ENCODE measurements at places on chromosomes 3 and 15. TPM values are rescaled to one million over a fixed set of nuclear protein-coding genes. Genes with fewer than 3 reads are reported as not detected.

Gene CERS3
- 0.53 TPM for polyA plus RNA-seq

Gene CACNA2D3
- 1.1 TPM for polyA plus RNA-seq

Gene SLC9C1
- 0.61 TPM for polyA plus RNA-seq

Gene MPI
- 61.2 TPM for polyA plus RNA-seq

Gene RARB
- 40.1 TPM for polyA plus RNA-seq

Gene SLC28A2
- 0.35 TPM for polyA plus RNA-seq

Gene STAC
- 0.60 TPM for polyA plus RNA-seq

Gene TMIE
- polyA plus RNA-seq, result 0.37 TPM

Gene PROK2
- polyA plus RNA-seq, result not detected

Gene PLD1
- polyA plus RNA-seq, result 4.5 TPM

All from left lung (tissue), 14 donors.